ENCODE measurements at places on chromosomes 3 and 15. TPM values are rescaled to one million over a fixed set of nuclear protein-coding genes. Genes with fewer than 3 reads are reported as not detected.

PLS1 gene
- total RNA-seq: 31.6 TPM

DNA sequence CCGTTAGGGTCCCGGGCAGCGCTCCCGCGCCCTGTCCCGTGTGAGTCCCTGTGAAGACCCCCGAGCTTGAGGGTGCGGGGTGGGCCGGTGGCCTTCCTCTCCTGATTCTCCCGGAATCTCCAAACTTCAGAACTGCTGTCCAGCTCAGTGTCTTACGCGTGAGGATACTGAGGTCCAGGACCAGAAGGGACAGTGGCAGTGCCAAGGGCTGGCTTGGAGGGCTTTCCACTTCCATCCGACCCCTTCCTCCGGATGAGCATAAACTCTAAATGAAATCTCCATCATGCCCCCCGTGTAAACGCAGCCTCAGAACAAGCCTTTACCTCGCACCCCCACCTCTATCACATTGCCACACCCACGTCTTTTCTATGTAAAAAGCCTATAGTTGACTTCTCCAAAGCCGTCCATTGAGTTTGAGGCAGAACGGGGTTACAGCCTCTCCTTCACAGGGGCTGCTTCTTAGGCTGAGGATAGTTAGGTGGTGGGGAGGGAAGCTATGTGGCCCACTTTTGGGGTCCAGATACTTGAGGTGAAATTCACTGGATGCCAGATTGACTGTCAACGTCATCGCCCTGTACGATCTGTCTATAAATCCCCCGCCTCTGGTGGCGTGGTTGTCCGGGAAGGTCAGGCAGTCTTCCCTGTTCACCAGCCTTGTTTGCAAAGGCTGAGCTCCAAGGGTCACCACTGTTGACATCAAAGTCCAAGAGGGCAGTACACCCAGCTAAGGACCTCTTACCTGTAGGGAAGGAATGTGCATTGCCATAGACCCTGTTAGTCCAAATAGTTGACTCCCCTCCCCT lies 1.1 kb downstream of the EDEM1 start:
- peak; percentile 10 for DNase-seq

- no peak for DNase-seq
Observed at GRCh38 chr3:184144505-184144904, 9.3 kb downstream of the EIF2B5 start.

DNA sequence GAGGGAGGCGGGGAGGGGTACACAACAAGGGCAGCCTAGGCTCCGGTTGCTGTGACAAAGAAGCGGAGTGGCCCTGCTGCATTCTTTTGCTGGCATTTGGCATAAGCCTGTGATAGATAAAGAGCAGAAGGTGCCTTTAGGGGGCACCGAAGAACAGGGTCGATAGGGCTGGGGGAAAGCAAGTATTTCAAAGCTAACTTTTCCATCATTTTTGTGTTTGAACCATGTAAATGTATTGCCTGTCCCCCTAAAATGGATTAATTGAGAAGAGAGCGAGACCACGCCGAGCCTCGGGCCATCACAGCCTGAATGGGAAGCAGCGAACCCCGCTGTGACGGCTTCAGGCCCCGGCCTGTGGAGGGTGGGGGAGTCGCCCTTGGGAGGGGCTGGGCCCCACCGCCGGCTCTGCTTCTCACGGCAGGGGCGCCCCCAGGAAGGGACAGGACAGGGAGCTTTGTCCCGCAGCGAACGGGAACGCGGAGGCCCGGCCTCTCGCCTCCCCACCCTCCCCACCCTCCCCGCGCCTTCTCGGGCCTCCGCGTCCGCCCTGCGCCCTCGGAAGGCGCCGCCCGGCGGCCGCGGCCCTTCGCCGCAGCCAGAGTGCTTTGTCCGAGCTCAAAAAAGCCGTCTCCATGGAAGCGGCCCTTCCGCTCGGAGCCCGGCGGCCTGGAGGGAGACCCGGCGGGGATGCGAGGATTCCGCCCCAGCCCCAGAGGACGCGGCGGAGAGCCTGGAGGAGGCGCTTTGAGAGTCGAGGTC lies 32.4 kb upstream of the ALDH1L1 start:
- peak; percentile 74 for DNase-seq

DNA sequence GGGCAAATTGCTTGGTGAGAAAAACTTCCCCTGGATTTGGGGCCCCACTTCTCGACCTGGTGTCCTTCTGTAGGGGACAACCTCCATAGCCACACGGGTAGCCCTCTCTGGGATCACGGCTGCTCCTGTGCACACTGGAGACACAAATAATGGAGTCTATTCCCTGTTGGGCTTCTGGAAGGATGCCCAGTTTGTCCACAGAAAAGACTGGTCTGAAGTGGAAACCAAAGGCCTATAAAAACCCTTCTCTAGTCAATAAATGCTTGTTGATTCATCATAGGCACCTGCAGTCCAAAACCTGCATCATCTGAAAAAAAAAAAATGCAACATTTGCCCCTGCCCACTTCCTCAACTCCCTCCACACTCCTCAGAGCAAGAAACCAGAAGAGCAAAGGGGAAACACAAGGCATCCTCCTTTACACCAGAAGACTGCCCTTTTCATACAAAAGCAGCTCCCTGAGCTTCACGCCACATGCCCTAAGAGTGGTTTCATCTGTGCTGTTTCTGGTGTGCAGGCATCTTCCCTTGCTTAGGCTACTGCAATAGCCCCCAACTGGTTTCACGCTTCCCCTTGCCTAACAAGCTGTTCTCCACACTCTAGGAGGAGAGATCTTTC lies 36.3 kb downstream of the SRGAP3 start:
- DNase-seq: no peak

DNA sequence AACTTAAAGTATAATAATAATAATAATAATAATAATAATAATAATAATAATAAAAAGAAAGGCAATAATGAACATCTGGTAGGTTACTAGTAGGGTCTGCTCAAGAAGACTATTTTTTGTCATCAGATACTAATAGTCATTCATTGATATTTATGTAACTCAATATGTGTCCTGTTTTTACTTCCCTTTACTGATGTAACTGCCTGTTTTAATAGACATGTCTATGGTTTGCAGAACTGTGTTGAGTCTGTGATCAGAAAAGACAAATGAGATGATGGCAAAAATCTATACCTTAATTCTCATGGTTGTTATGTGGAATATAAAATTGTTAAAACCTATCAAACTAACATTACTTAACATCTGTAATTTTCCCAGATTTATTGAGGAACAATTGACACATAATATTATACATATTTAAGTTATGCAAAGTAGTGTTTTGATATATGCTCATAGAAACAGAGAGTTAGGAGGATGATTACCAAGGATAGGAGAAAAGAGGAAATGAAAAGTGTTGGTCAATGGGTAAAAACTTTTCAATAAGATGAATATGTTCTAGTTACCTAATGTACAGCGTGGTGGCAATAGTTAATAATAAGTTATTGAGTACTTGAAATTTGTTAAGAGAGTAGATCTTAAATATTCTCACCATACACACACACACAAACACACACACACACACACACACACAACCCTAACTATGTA lies 699.4 kb downstream of the ZPLD1 start:
- no peak for DNase-seq

- peak; percentile 57 for DNase-seq
Observed at GRCh38 chr3:120280566-120280965, 4.5 kb downstream of the GPR156 start.

DNA sequence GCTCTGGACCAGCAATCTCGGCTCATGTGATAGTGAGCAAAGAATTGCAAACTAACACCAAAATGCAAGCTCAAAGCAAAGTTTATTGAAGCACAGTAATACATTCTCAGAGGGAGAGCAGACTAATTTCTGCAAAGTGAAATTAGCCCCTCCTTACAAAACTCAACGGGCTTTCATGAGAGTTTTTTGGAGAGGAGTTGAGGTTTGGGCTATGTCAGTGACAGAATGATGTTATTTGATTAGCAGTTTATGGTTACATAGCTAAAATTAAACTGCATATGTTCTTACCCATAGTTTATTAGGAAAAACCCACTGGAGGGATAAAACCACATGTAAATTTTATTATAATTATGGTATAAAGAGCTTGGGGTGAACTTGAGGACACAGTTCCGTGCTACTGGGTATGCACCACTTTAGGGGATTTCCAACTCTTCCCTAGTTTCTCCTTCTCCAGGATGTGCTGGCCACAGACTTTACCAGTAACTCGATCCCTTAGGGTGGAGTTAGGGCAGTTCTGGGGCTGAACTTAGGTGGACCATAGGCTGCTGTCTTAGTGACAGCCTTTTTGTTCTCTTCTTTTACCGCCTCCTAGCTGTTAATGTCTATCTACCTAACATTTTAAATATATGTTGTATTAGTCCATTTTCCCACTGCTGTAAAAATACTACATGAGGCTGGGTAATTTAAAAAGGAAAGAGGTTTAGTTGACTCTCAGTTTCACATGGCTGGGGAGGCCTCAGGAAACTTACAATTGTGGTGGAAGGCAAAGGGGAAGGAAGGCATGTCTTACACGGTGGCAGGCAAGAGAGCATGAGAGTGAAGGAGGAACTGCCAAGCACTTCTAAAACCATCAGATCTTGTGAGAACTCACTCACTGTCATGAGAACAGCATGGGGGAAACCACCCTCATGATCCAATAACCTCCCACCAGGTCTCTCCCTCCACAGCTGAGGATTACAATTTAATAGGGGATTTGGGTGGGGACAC lies 8.9 kb upstream of the AADACL2 start:
- peak; percentile 67 for DNase-seq

FHIT gene
- total RNA-seq: not detected

DNA sequence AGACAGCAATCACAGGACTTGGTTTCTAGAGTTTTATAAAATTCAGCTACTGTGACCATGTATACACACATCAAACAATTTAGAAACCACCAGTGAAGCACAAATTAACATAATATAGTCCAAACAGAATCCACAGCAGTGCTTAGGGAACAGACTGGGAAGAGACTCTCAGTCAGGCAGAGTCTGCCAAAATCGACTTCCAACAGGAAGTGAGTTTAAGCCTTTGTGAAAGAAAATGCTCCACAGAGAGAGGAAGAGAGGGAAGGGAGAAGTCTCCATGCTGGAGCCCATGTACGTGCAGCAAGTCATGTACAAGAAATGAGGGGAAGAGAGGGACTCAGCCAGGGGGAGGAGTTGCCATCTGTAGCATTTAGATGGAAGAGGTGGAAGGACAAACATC lies 172.6 kb downstream of the IL5RA start:
- peak; percentile 15 for DNase-seq

HRG gene
- total RNA-seq: not detected

DNA sequence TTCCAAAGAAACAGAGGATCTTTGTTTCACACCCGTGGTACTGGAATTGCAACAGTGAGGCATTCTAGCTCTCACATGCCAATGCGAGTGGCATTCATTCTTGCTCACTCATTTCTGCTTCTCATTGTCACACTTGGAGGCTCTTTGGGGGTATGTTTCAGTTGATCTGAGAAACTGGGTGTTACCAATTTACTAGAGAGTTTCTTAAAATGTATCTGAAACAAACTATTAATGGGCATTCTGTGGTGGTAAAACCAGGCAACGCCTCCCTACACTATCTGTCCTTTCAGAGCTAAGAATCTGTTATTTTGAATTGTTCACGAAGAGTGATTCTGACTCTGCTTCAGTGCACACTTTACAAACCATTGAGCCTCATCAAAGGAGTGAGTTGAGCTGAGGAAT lies 140.6 kb upstream of the BHLHE40 start:
- no peak for DNase-seq

- DNase-seq: no peak
Observed at GRCh38 chr3:108183181-108183580, 39.0 kb downstream of the IFT57 start.

GRAMD2A gene
- 0.77 TPM for total RNA-seq

- no peak for DNase-seq
Observed at GRCh38 chr15:62150445-62150844, 14.6 kb downstream of the C2CD4B start.

- no peak for DNase-seq
Observed at GRCh38 chr3:142694225-142694624, 29.6 kb upstream of the TRPC1 start.

CHMP2B gene
- 23.7 TPM for total RNA-seq

- DNase-seq: peak; percentile 99
Observed at GRCh38 chr3:189324538-189325138, 152.9 kb downstream of the TPRG1 start.

GRCh38 chr15:33234020-33234461 lies 39.5 kb upstream of the FMN1 start:
- peak; percentile 54 for DNase-seq

- peak; percentile 27 for DNase-seq
Observed at GRCh38 chr3:45479621-45480035, 91.3 kb downstream of the LARS2 start.

GOLGA6L1 gene
- total RNA-seq: not detected

- no peak for DNase-seq
Observed at GRCh38 chr3:128491691-128491940, 1.4 kb downstream of the GATA2 start.

DNA sequence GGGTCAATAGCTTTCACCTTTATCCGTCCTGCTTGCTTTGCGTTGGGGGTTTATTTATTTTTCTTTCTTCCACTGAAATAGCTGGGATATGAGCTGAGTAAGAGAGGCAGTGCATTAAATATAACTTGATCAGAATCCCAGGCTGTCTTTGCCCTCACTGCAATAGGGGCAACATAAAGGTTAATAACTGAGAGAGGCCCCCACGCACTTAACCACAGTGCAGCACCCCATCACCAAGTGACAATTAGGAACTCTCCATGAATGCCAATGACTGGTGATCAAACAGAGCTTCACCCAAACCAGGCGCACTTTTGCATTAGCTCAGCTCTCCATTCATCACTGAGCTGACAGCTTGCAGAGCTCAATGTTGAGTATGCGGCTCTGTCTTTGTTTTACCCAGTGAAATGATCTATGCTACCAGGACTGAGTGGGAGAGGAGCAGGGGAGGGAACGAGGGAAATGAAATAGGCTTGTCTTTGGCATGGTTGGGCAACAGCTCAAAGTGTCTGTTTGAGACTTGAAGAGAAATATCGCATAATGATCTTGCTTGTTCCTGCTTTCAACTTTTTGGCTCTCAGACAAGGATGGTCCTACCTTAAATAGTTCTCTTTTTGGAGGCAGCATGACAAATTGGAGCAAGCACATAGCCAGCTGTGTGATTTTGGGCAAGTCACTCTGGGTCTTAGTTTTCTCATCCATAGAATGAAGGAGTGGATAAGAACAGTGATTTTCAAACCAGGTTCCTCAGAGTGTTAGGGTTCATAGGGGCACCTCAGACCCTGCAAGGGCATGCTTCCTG lies 14.5 kb upstream of the GLCE start:
- no peak for DNase-seq

DNA sequence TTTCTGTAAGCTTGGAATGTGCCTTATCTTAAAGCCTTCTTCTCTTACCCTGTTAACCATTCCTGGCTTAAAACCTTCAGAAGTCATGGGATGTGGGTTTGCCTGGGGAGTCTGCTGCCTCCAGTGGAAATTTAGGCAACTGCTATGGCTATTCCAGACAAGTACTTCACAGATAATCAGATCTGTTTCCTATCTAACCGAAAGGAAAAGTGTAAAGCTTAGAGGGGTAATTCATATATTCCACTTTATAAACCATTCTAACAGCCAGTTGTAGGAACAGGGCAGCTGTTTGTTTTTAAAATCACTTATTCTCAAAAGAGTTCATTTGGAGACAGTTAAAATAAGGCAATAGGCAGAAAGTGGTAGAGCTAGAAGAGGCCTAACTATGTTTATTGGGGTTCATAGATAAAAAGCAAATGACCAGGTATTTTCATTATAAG lies 219.9 kb downstream of the TCF12 start:
- DNase-seq: peak; percentile 39

- no peak for DNase-seq
Observed at GRCh38 chr3:27085829-27086730, 283.1 kb downstream of the NEK10 start.
